Fibroblast of gingiva (primary cell): ENCODE measurements at places on chromosomes 2 and 18.

- no peak for DNase-seq
Observed at GRCh38 chr2:149470046-149470445, 117.5 kb downstream of the MMADHC start.

GRCh38 chr2:74261204-74261864 is 62.9 kb downstream of the MTHFD2 start:
- peak; percentile 12 for DNase-seq

DNA sequence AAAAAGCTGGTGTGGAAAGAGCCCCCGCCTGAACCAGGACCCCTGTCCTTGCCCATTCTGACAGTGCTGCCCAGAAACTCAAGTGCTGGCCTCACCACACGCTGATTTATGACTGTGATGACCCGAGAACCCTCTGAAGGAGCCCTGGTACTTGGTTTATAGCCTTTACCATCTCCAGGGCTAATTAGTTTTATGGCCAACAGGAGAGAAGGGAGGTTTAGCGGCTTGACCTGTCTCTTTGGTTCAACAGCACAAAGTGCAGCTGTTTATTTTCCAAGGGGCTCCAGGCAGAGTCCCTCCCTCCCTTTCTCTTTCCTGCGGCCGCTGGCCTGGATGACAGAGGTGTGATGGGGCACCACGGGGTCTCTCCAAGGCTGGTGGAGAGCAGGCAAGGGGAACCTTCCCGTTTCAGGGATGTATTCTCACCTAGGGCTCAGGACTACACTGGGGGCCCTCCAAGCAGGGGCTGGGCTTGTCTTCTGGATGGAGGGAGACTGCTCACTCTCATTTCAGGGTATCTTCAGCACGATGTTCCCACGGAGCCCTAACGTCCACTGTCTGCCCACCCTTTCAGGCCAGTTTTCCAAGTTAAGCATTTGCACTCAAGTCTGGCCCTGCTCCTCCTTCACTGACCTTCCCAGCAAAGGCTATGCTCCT is 174.2 kb upstream of the GLI2 start:
- no peak for DNase-seq

- peak; percentile 22 for DNase-seq
Observed at GRCh38 chr18:5424903-5425664, 118.7 kb downstream of the EPB41L3 start.

- no peak for DNase-seq
Observed at GRCh38 chr2:197071790-197072436, 145.4 kb upstream of the PGAP1 start.

DNA sequence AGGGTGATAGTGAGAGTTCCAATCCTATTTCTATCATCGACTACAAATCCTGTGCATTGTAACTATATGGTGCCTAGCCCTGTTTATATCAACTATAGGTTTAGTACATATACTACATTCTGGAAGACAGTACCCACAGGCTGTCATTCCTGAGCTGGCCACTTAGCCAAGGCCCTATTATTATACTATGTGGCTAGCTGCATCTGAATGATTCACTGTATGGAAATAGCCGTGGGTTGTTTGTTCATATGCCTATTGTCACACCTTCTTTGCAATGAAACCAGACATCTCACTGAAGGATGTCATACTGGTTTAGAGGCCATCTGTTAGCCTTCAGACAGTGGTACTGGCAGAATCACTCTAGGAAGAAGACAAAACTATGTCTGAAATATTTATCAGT is 62.3 kb upstream of the FSIP2 start:
- no peak for DNase-seq

- no peak for DNase-seq
Observed at GRCh38 chr2:162424816-162425215, 80.9 kb downstream of the GCA start.

DNA sequence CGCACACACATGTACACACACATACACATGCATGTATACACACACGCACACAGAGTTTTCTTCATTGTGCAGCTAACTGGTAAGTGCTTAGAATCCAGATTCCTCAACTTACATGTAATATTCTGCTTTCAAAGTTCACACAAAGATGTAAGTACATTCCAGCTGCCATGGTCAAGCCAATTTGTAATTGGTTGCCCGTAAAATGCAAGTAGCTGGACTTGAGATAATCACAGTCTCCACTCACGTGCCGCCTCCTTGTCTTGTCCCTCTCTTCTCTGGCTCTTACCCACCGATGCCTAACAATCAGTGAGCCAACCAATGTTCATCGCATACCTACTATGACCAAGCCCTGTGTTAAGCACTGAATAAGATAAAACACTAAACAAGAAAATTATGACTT is 77.8 kb downstream of the SOCS6 start:
- no peak for DNase-seq

- DNase-seq = no peak
Observed at GRCh38 chr2:228728961-228729360, 542.1 kb downstream of the PID1 start.

GRCh38 chr2:69054431-69054830 is 41.5 kb downstream of the ANTXR1 start:
- DNase-seq = peak; percentile 50

DNA sequence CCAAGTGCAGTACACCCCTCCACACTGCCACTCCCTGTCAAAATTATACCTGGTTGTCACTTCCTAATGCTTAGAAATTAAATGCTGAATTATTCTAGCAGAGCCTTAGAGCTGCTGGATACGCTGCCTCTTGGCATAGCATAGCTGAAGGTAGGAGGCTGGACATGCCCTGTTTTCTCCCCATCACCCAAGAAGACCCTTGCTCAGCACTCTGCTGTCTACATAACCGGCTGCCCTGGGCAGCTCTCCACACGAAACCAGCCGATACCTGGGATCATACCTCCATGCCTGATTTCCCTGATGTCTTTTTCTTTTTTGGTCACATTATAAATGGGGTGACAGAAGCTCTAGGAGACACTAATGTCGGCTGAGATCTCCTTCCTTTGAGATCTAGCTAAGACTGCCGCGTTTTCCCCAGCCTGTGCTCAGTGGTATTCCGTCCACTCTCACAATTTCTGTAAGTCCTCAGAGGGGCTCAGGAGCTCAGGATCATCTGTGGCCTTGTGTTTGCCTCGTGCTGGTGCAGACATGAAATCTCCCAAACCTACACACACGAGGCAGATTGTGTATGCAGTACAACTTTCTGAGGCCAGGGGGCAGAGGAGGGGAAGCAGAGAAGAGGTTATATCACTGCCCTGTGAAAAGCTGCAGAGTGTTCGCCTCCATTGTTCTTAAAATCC is 13.5 kb upstream of the ZAP70 start:
- peak; percentile 45 for DNase-seq

DNA sequence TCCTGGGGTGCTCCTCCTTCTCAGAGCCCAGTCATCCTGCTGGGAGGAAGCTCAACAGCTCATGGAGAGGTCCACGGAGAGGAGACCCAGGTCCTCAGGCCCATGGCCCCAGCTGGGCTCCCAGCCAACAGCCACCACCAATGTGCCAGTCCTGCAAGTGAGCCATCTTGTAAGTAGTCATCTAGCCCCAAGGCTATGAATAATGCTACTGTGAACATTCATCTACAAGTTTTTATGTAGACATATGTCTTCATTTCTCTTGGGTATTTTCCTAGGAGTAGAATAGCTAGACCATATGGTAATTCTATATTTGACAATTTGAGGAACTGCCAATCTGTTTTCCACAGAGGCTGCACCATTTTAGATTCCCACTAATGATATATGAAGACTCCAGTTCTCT is 166.1 kb downstream of the MTCL1 start:
- DNase-seq = no peak

DNA sequence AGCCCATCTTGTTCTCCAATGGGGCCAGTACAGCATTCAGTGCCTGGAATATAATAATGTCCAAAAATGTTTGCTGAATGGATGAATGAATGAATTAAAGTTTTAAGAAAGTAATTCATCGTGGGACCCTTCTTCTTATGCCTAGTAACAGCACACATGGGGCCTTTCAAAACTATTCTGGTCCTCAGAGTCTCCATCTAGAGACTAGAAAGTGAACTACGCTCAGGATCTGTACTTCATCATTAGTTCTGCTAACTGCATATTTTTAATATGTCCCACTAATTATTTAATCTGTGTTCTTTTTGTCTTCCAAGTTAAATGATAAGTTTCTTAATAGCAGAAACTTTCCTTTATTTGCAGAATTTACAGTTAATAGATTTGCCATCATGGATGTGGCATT is 172.5 kb downstream of the SMAD2 start:
- DNase-seq = no peak

- no peak for DNase-seq
Observed at GRCh38 chr2:198053148-198053547, 248.8 kb downstream of the PLCL1 start.

DNA sequence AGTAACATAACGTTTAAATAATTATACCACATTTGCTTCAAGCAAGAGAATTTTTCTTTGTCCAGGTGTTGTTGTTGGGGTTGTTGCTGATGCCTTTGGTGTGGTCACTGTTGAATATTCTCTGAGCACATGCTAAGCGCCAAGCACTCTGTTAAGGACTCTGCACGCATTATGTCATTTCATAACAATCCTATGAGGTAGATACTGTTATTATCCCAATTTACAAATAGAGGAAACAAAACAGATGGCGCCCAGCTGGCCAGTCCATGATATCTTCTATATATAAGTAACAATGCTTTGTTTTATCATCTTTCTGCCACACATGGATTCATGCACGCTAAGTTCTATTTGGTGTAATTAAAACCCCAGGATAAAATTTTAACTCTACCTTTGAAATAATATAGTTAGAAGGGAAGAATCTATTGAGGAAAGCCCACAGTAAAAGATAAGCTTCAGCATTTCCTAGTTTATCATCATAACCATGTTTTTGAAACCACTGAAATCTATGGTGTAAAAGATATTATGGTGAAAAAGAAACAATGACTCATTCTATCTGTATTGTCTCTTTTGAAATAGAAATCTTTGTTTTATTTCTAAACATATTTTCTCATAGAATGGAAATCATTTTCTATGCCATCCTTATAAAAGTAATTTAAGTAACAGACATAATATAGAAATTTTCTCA is 199.7 kb downstream of the PID1 start:
- no peak for DNase-seq

DNA sequence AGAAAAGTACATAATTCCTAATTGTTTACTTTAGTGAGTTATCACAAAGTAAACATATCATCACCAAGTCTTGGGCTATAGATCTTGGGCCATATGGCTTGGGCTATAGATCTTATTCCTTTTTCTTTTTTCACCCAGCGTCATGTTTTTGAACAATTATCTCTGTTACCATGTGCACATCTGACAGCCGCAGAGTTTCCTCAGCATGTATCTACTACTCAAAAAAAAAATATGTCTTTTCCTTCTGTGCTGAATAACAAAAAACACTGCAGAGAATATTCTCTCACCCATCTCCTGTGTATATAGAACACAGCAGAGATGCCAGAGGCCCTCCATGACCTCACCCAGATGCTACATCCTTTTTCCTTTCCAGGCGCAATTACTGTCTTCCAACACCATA is 76.2 kb upstream of the MYO3B start:
- no peak for DNase-seq

- no peak for DNase-seq
Observed at GRCh38 chr2:186558512-186559276, 31.2 kb upstream of the ITGAV start.

GRCh38 chr2:209388446-209389037 is 35.3 kb upstream of the MAP2 start:
- DNase-seq = peak; percentile 11

DNA sequence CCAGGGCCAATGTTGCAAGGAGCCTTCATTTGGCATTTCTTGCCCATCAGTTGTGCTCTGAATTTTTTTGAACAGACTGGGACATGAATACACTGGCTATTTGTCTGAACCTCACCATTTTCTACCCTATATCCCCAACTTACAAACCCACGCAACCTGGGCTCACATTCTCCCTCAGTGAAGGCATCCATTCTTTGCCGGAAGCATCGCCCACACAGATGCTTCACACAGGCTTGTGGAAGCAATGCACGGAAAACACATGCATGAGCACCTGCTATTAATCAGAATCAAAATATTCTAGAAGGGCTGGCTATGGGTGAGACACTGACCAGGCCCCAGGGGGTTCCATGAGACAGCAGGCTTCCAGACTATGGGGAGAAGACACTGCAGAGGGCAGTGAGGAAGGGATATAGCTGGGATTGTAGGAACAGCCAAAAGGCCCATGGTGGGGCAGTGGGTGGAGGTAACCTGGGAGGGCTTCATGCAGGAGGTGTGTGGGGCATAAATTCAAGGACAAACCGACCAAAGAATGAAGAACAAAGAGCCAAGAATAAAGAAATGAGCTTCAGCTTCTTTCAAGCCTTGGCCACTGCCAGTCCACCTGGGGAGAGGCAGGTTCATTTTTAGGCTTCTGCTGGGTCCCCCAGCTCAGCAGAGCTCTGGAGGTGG is 261.5 kb downstream of the CELF4 start:
- DNase-seq = no peak

DNA sequence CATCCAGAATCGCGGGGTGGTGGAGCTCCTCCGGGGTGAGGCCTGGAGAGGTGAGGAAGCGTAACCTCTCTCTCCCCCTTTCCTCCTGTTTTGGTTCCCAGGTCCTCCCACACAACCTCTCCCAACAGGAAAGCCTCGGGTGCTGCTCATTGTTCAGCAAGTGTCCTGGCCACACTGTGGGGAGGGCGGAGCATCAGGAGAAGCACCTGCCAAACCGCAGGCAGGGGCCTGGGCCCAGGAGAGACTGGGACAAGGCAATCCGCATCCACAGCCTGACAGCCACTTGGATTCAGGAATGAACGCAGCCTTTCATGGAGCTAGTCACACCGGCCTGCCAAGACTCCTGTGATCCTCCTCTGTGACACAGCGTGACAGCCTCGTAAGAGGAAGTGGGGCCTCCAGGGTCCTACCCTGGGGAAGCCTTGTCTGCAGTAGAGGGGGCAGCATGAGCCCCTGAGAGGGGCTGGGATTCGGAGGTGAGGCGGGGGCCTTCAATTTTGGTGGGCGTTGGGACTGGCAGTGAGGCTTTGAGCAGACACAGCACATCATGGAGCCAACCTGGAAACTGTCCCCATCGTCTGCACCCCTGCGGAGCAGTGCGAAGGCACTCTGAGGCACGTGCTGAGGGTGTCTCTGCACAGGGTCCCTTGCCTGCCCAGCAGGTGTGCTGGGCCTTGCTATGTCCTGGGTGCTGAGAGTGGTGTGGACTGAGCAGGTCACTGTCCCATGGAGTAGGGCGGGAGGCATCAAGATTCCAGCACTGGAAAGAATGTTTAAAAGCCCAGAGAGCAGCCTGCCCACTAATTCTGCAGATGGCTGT is 62.2 kb downstream of the EDAR start:
- DNase-seq = no peak

DNA sequence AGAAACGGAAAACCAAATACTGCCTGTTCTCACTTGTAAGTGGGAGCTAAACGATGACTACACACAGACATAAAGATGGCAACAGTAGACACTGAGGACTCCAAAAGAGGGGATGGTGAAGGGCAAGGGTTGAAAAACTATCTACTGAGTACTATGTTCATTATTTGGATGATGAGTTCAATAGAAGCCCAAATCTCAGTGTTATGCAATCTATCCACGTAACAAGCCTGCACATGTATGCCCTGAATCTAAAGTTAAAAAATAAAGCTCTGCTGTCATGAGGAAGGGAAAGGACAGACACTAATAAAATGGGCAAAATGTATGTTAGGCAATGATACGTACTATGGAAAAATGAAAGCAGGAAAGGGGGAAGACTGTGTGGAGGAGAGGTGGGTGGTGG is 376.0 kb downstream of the TGIF1 start:
- DNase-seq = no peak

GRCh38 chr2:23050388-23050787 is 334.6 kb upstream of the KLHL29 start:
- DNase-seq = no peak

- no peak for DNase-seq
Observed at GRCh38 chr2:133790711-133791110, 222.4 kb upstream of the NCKAP5 start.

GRCh38 chr2:129464036-129464435 is 515.4 kb upstream of the RAB6C start:
- DNase-seq = no peak
